Activated CD8-positive, alpha-beta memory T cell treated with anti-CD3 and anti-CD28 coated beads for 48 hours (primary cell): ENCODE measurements at places on chromosomes 2 and 18.

DNA sequence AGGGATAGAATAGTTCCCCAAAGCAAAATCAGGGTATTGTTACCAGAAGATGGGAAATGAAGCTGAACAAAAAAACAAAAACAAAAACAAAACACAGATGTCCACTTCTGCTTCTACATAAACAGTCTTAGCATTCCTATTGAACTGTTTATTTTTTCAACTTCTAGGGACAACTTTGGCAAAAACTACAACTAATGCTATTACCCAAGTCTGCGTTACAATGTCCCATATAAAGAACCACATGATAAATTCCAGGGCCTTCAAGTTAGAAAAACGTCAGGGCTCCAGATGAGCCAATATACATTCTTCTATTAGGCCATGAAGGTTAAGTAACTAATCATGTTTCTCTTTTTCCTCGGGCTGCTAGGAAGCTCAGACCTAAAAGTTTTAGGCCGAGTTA, 16.9 kb downstream of the PID1 start:
- no peak for DNase-seq

GRCh38 chr2:86603905-86604304, 19.8 kb downstream of the RNF103 start:
- no peak for DNase-seq

DNA sequence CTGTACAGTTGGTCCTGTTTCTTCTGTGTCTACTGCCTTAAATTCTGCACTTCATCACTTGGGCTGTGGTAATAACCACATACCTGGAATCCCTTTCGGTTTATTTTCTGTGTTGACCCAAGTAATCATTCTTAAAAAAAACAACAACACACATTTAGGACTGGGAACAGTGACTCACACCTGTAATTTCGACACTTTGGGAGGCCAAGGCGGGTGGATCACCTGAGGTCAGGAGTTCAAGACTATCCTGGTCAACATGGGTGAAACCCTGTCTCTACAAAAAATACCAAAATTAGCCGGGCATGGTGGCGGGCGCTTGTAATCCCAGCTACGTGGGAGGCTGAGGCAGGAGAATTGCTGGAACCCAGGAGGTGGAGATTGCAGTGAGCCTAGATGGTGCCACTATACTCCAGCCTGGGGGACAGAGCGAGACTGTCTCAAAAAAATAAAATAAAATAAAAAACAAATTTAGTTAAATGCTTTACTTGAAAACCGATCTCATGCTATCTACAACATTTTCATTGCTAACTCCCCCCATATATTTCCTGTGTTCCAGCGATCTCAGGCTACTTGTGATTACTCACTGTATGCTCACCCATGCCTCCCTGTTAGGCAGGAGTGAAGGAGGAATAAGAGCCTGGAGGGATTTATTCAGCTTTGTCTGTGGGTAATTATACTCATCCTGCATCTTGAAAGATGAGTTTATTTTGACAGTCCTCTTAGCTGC, 18.2 kb downstream of the ACSL3 start:
- no peak for DNase-seq

- no peak for DNase-seq
These were observed 6.8 kb downstream of the WDPCP start for GRCh38 chr2:63581298-63581961.

GRCh38 chr2:46451131-46451711, 28.1 kb upstream of the TMEM247 start:
- DNase-seq, result no peak

DNA sequence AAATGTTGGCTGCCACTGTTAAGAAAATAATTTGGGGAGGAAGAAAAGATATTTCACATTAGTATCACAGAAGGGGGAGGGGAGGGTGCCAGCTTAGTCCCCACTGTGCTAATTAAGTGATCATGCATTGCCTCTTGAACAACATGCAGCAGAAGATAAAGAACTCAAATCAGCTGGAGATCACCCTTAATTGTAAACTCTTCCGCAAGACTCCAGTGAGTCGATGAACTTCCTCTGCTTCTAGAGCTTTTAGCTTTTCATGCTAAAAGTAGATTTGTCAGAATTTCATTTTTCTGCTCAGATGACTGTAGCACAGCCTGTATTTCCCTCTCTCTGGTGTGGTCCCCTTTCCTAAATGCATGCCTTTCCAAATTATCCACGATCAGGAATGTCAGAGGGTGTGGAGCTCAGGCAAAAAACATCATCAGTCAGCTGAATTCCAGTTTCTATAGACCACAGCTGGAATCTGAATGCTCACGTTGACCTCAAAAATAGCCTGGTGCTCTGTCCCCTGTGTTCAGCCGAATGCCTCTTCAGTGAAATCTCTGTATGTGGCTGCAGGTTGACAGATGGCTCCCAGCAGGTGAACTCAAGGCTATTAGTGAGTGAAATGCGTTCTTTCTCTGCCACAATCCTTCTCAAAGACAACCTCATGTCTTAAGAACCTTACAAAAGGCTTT, 156.8 kb upstream of the UNC80 start:
- no peak for DNase-seq

GRCh38 chr2:200380833-200381542, 74.5 kb downstream of the SPATS2L start:
- no peak for DNase-seq

- no peak for DNase-seq
These were observed 1054.5 kb upstream of the FANCL start for GRCh38 chr2:59295524-59296162.

DNA sequence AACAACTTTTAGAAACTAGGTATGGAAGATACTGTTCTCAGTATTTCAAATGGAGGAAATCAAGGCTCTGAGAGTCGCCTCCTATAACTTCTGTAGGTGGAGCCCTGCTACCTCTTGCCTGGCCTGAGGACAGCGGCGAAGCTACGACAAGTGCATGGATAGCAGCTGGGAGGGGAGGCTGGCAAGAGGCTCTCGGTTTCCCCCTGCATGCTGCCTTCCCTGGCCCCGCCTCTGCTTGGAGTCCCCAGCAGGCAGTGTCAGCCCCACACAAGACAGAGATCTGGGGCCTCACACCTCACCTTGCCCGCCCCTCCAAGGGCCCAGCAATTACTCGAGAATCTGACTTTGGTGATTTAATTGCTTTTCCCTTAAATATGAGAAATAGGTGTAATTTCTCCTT, 107.6 kb upstream of the POU3F3 start:
- no peak for DNase-seq

DNA sequence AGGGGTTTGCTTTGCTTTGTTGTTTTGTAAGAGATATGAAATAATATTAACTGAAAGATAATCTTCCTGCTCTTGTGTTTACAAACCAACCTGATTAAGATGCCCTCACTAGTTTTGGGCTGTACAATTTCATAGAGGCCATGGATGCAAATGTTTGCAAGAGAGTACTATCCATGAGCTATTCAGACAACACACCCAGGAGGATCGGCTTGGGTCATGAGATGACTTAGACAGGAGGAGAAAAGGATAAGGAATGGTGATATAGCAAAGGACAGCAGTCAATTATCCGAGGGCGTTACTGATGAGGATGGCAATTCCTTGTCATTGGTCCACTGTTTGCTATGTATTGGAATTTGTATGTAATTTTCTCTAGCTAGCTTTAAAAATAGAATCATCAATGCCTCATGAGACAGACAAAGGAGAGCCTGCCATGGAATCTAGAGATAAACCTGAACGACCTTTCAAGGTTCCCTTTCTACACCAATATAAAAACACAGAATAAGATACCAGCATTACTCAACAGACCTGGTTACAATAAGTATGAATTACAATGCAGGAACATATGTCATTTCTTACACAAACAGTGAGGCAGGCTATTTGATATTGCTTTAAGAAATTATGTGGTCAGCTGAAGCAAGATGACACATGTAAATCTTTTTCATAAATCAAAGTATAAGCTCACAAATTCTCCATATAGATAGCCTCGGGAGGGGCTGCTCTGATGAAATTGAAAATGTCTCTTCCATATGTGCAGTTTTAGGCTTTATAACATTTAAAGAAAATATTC, 54.4 kb upstream of the SOS1 start:
- no peak for DNase-seq

DNA sequence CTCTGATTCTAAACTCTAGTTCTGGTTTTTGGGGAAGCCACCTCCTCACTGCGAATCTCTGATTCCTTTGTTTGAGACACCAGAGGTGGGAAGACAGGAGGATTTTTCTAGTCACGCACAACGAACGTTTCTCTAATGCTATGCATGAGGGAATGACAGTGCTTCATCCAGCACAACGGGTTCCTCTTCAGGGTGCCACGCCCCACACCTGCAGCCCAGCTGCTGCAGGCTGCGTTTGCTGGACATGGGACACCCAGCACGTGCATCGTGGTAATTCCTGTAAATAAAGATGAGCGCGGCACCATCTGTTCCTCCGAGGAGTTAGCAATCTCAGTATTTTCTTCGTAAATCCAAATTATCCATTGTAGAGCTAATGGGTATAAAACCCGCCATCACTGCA, 37.5 kb upstream of the TPO start:
- no peak for DNase-seq

DNA sequence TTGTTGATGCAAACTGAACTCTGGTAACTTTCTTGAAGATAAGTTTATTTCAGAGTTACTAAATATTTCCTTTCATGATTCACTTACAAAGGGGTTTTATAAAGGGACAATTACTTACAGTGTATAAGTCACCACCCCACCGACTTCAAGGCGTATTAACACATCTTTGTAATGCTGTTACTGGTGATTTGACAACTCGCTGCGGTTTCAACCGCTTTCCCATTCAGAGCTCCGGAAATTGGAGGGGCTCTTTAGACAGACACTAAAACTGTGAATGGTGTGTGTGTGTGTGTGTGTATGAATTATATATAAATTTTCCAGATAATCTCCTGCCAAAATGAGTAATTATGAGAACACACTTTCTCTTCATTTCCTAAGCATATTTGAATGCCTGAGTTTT, 4.9 kb downstream of the TM4SF20 start:
- DNase-seq, result no peak

GRCh38 chr2:83172841-83173240, 1286.2 kb downstream of the SUCLG1 start:
- DNase-seq, result no peak

DNA sequence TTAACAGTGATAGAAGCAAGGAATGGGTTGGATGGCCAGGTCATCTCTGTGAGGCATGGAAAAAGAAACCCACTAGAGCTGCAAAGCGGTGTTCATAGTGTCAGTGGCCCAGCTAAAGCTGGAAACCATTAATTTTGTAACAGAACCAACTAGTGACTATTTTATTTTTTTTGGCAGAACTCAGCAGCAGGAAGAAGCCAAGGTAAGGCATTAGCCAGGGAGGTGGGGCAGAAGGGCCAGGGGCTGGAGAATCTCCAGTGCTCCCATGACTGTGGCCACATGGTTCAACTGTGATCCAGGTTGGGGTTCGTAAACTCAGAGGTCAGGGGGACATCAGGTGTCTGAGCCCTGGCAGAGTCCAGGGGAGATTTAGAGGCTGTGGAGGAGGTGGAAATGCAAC, 25.9 kb upstream of the YES1 start:
- no peak for DNase-seq

- no peak for DNase-seq
These were observed 73.5 kb downstream of the ANTXR1 start for GRCh38 chr2:69086466-69086865.

DNA sequence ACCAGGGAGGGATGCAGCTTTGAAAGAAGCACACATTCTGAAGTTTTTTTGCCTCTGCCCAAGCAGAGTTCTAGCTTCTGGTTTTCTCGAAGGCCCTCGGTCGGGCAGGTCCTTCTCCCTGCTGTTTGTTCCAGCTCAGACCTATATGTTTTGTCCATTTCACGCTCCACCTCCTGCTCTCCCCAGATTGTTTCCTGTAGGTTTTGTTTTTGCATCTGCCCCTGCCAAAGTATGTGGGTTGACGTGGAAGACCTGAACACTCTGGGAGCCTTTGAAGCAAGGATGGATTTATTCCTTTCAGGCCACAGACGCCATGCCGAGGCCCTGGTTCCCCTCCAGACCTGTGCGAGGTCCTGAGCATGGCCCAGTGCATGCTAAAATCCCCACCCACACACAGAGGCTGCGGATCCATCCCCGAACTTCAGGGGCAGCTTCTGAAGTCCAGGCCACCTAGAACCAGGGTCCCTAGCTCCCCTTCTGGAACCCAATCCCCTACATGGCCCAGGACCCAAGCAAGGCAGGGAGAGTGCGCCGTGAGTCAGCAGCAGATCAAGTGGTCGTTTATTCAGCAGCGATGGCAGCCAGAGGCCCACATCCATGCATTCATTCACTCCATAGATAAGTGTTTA, 205.4 kb downstream of the KLHL29 start:
- DNase-seq, result no peak

GRCh38 chr18:43277164-43277600, at the start of gene SYT4:
Gene SYT4 (minus strand): TSS chr18:43277490. CDS start chr18:43277281, 209 bp downstream.
- DNase-seq, result no peak

- DNase-seq, result no peak
These were observed 126.7 kb downstream of the THADA start for GRCh38 chr2:43469094-43469493.

- DNase-seq, result no peak
These were observed 102.6 kb downstream of the MCFD2 start for GRCh38 chr2:46813020-46813415.

DNA sequence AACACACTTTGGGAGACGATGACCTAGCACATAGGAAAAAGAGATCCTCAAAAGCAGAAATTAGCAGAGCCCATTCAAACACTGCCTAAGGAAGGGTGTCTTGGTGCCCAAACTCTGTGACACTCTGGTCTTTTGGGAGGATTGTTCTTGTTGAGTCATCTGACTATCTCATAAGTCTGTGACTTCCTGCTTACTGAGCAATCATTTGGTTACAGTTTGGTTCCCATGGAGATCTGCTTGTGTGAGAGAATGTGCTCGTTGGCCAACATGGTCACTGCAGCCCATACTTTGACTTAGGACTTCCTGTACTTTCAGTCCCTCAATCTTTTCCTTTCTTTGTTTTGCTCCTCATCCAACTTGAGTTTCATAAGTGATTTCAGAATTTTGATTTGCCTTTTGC, 602.9 kb downstream of the NYAP2 start:
- no peak for DNase-seq

DNA sequence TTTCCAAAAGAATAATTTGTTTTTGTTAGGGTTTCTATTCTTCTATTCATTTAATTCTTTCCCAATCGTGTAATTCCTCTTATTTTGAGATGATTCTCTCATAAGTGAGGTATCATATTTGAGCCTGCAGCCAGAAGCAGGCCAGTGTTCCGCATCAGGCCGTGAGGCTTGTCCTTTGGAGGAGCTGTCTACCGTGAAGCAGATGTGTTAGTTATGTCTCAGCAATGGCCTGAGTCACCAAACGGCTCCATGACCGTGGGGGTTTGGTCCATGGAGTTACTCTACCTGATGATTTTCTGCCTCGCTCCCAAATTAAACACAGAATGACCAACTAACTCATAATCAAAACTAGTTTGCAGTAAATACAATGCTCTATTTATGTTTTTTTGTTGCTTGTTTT, 64.2 kb upstream of the TMEM87B start:
- no peak for DNase-seq

DNA sequence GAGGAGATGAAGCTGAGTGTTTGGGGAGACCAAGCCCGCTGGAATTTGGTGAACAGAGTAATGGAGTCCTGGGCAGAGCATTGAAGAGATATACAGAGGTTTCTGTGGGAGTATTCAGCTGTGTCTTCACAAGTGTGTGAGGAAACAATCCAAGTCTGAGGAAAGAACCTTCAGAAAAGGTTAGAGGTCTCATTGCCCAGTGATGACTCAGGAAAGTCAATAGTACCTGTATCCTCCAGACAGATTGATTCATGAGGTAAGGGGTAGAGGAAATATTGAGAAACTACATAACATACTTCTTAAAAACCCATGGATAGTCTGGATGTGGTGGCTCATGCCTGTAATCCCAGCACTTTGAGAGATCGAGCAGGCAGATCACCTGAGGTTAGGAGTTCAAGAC, 392.3 kb downstream of the GALNT13 start:
- DNase-seq, result no peak
